Neural crest cell (in vitro differentiated cells): ENCODE measurements at places on chromosomes 12 and 14. TPM values are rescaled to one million over a fixed set of nuclear protein-coding genes. Genes with fewer than 3 reads are reported as not detected.

DNA sequence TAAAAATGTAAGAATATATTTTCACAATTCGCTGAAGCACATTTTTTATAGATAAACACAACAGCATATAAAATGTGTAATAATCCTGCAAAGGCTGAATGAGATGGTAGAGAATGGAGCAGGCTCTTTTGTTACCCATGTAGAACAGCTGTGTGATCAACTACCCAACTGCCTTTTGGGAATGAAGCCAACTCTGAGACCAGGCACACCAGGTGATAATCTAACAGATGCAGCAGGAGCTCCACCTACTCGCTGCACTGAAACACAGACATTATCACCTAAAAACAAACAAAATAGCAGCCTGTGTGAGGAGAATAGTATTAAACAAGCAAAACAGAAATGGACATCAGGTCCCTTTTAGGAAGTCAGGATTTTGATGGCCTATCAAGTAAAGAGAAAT is 183.3 kb downstream of the CCDC59 start:
- H3K4me1 ChIP-seq, result no peaks in the 10 kb centered on the region
- no peak overlapping the region for H3K27ac ChIP-seq
- no peak for DNase-seq
- H3K4me3 ChIP-seq, result no peak overlapping the region
- H3K36me3 ChIP-seq, result no peaks in the 10 kb centered on the region

DNA sequence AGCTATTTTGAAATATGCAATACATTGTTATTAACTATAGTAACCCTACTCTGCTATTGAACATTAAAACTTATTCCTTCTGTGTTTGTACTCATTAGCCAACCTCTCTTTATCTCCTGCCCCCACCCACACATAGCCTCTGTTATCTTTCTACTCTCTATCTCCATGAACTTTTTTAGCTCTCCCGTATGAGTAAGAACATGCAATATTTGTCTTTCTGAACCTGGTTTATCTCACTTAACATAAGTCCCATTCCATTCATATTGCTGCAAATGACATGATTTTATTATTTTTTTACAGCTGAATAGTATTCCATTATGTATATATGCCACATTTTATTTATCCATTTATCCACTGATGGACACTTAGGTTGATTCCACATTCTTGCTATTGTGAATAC is 79.0 kb upstream of the AMIGO2 start:
- no peak for DNase-seq
- H3K27me3 ChIP-seq, result no peaks in the 10 kb centered on the region
- no peak overlapping the region for H3K27ac ChIP-seq
- H3K4me1 ChIP-seq, result peaks cover 10% of the 10 kb centered on the region

DNA sequence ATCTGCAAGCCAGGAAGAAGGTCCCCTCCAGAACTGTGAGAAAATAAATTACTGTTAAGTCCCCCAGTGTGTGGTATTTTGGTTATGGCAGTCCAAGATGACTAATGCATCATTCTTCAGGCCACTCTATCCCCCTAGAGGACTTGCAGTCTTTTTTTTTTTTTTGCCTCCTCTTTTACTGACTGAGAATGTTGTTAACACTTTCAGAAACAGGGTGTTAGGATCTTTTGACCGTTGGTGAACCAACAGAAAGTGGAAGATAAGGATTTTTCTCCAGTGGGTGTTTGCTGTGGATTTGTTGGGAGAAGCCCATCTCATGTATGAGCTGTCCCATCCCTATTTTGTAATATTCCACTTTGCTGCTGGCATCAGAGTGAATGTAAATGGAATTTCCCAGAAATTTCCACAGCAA is 37.8 kb downstream of the MARK3 start:
- DNase-seq, result no peak
- no peaks in the 10 kb centered on the region for H3K27me3 ChIP-seq
- no peak overlapping the region for H3K27ac ChIP-seq
- peaks cover 4% of the 10 kb centered on the region for H3K36me3 ChIP-seq

- no peaks in the 10 kb centered on the region for H3K27me3 ChIP-seq
- peaks cover 30% of the 10 kb centered on the region for H3K4me1 ChIP-seq
- peaks cover 3% of the 10 kb centered on the region for H3K36me3 ChIP-seq
- peak overlapping the region; percentile 44 for H3K27ac ChIP-seq
Measured at GRCh38 chr14:56005191-56006053, 112.8 kb upstream of the PELI2 start.

DNA sequence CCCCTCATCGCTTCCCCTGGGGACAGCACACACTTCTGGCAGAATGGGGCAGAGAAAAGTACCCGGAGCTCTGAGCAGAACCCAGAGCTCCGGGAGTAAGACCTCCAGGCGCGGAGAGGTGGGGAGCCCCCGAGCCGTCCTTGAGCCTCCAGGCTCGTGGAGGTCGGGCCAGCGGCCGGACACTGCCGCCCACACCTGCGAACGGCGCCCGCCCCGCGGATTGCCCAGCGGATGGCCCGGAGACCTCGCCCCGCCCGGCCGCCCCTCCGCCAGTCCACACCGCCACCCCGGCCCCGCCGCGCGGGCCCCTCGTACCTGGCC is 344 bp downstream of the SPTLC2 start:
- no peak overlapping the region for H3K27ac ChIP-seq
- no peak for DNase-seq
- H3K4me1 ChIP-seq, result peaks cover 23% of the 10 kb centered on the region

DNA sequence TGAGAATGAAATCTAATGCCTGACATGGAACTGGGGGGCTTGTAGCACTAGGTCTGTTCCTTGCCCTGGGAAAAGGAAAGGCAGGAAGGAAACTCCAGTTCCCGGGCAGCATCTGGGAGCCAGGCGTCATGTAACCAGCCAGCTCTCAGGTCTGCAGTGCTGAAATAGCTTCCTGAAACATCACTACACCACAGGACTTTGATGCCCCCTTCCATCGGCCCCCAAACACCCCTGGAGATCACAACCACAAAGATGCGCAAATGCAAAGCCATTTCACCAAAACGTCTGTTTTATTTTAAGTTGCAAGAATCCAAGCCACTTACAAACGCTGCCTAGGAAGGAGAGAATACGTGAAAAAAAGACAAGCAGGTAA is 40.9 kb downstream of the KCTD10 start:
- H3K4me3 ChIP-seq, result no peak overlapping the region
- no peak overlapping the region for H3K27ac ChIP-seq
- no peaks in the 10 kb centered on the region for H3K27me3 ChIP-seq
- H3K36me3 ChIP-seq, result no peaks in the 10 kb centered on the region
- peaks cover 17% of the 10 kb centered on the region for H3K4me1 ChIP-seq

DNA sequence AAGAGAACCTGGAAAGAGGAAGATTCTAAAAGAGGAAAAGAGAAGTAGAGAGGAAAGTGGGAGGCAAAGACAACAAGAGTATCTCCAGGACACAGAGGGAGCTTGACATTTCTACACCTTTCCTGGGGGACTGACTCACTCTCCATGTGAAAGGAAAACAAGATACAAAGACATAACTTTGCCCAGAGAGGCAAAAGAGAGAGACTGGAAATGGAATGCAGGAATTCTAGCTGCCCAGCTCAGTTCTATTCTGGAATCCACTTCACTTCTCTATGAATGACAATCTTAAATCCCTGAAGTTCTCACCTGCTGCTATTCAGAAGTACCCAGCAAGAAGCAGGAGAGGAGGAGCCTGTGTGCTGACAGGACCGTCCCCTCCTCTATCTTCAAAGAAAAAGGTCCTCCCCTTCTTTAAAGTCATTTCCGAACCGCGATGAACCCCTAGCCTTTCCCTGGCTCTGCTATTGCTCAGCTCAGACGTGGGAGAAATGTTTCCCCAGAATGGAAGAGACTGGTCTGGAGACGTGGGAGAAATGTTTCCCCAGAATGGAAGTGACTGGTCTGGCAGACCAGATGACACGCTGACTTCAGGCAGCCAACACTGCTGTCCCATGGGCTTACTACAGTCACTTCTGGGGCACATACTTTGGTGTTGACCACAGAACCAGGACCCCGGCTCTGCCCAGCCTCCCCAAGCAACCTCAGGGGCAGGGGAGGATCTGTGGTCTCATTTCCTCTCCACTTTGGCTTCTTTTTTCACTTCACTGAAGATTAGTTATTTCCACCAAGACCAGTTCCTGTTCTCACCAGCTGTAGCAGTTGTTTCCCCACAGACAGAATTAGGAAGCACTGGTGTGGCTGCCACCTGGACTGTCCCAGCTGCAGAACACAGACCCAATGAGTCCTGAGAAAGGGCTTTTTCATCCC is 8.3 kb downstream of the FMNL3 start:
- H3K4me1 ChIP-seq, result peaks cover 33% of the 10 kb centered on the region
- no peak overlapping the region for H3K4me3 ChIP-seq
- H3K27ac ChIP-seq, result no peak overlapping the region

FAM181A gene
- 13.4 and 14.7 TPM in 2 replicates for total RNA-seq

DNA sequence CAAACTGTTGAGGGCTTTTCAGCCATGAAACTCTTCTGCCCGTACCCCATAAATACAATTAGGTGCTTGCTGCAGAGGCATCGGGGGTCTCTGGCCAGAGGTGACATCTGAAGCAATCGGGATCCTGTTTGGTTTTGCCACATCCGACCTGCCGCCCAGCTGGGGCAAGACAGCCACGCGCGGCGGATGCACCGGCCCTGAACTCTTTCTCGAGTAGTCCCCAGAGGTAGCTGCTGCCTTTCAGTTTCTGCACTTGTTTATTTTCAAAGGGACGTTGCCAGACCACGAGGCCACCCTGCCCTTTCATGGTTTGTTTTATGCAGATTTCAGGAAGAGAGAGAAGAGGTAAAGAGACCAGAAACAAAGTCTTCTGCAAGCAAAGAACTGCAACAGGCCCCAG is 10.6 kb upstream of the MLXIP start:
- peaks cover 4% of the 10 kb centered on the region for H3K36me3 ChIP-seq
- H3K4me1 ChIP-seq, result peaks cover 42% of the 10 kb centered on the region
- no peak overlapping the region for H3K4me3 ChIP-seq
- H3K27me3 ChIP-seq, result peaks cover 7% of the 10 kb centered on the region

DNA sequence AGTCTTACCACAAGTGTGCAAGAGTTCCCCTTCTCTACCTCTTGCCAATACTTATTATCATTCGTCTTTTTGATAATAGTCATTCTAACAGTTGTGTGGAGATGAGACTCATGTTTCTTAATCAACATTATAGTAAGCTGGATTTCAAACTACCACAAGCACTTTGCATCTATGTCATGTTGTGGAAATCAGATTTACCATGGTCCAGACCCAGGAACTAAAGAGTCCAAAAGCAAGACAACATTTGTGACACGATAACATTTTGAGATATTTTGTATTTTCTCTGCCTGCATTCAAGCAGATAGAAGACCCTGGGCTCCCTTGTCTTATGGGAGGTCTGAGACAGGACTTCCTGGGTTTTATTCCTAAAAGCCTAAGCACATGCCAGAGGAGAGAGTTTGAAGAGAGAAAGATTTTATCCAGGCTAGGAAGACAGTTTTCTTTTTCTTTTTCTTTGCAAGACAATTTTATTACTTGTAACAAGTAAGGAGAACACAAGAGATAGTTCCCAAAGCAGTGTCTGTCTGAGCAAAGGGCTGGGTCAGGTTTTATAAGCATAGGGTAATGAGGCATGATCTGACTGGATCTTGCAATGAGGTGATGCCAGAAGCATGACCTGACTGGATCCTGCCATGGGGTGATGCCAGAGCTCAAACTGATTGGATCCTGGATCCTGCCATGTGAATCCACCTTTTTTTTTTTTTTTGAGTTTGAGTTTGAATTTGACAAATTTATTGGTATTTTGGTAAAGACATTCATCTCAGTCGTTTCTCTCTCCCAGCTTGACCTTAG is 180.5 kb upstream of the HMGA2 start:
- no peak overlapping the region for H3K27ac ChIP-seq
- H3K4me3 ChIP-seq, result no peak overlapping the region
- no peaks in the 10 kb centered on the region for H3K27me3 ChIP-seq

IL22 gene
- total RNA-seq, result not detected in 2 replicates

GRCh38 chr12:72282721-72283120 is 10.6 kb downstream of the TRHDE start:
- H3K36me3 ChIP-seq, result no peaks in the 10 kb centered on the region
- H3K4me1 ChIP-seq, result no peaks in the 10 kb centered on the region
- H3K27me3 ChIP-seq, result peaks cover 15% of the 10 kb centered on the region
- H3K4me3 ChIP-seq, result no peak overlapping the region

RFLNA gene
- total RNA-seq, result 2.1 and 2.8 TPM in 2 replicates

GRCh38 chr12:114069507-114069906 is 103.4 kb upstream of the RBM19 start:
- H3K36me3 ChIP-seq, result peaks cover 1% of the 10 kb centered on the region
- no peak for DNase-seq
- no peak overlapping the region for H3K4me3 ChIP-seq

GRCh38 chr12:51846911-51847642 is 1.4 kb downstream of the FIGNL2 start:
- H3K27ac ChIP-seq, result no peak overlapping the region
- no peaks in the 10 kb centered on the region for H3K27me3 ChIP-seq
- peak; percentile 59 for DNase-seq
- peaks cover 40% of the 10 kb centered on the region for H3K4me1 ChIP-seq
- H3K4me3 ChIP-seq, result peak overlapping the region; percentile 94
- H3K36me3 ChIP-seq, result no peaks in the 10 kb centered on the region
